ENCODE measurements at places on chromosomes 5 and 9.

- DNase-seq: no peak
Observed at GRCh38 chr5:121704291-121704690, 147.4 kb upstream of the FTMT start.

- no peak for DNase-seq
Observed at GRCh38 chr5:142478113-142478512, 153.3 kb upstream of the SPRY4 start.

GRCh38 chr9:86860006-86860405 lies 87.3 kb downstream of the GAS1 start:
- DNase-seq: no peak

DNA sequence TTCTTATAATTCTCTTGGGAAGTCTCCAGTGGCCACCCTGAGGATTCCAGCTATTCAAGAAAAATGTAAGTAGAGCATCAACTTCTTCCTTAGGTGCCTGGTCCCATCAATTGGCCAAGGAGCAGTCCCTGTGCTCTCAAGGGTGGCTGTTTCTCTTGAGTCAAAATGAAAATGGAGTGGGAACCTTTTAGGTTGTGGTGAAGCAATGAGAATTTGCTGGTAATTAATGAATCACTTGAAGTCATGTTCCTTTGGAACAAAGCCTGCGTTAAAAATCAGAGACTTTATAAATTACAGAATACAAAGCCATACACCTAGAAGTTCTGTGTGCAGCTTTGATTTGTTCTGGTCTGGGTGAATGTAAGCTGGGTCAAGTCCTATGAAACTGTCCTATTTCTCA lies 48.9 kb downstream of the IL31RA start:
- no peak for DNase-seq

DNA sequence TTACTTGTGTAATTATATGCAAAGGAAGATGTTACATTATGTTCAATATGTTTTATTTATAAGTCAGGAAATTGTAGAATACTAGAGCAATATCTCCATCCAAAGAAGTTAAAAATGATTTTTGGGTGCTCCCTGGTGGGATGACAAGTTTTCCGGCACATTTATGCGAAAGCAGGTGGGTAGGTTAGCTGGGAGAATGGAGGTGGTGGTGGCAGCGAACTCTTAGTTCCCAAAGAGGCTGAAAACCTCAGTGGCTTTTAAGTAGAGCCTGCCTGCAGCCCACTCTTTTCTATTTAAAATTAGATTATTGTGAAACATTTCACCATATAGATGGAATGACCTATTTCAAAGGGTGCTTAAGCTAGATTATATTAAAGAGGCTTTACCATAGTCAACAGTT lies 51.8 kb downstream of the ANKRD33B start:
- DNase-seq: no peak

- no peak for DNase-seq
Observed at GRCh38 chr9:15353892-15354291, 46.9 kb upstream of the TTC39B start.

DNA sequence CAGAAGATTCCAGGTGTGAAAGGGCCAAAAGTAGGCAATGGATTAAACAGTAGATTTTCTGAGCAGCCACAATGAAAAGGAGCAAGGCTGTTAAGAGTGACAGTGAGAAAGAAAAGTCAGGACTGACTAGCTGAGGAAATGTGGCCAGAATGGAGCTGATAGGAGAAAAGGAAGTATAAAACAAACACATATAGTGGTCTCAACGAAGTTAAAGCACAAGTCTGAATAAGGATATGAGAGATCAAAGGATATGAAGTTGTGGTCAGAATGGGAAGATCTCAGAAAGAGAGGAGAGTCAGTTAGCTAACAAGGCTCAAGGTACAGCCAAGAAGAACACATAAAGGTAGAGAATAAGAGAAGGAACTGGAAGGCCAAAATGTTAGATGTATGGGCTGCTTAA lies 39.9 kb downstream of the FNIP1 start:
- DNase-seq: no peak

GRCh38 chr9:36716496-36716895 lies 143.8 kb downstream of the MELK start:
- no peak for DNase-seq

DNA sequence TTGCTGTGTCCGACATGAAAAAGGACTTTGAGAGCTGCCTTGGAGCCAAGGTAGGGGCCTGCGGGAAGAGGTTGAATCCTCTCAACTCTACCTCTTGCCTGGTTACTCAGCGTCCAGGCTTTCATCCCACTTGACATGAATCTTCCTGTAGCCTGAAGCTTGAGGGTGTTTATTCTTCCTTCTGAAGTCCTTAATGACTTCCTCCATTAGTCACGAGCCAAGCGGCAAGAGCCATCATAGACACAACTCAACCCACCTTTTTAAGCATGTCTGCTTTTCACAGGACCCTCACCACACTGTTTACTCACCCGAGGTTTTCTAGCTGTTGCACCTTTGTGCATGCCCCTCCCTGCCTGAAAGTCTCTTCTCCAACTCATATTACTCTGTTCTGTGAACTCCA lies 40.2 kb downstream of the ACO1 start:
- DNase-seq: no peak

GRCh38 chr5:116982035-116982434 lies 407.4 kb upstream of the SEMA6A start:
- no peak for DNase-seq

- no peak for DNase-seq
Observed at GRCh38 chr5:131942016-131942415, 3.4 kb downstream of the MEIKIN start.

- DNase-seq: no peak
Observed at GRCh38 chr5:91830361-91830953, 447.3 kb upstream of the ARRDC3 start.

DNA sequence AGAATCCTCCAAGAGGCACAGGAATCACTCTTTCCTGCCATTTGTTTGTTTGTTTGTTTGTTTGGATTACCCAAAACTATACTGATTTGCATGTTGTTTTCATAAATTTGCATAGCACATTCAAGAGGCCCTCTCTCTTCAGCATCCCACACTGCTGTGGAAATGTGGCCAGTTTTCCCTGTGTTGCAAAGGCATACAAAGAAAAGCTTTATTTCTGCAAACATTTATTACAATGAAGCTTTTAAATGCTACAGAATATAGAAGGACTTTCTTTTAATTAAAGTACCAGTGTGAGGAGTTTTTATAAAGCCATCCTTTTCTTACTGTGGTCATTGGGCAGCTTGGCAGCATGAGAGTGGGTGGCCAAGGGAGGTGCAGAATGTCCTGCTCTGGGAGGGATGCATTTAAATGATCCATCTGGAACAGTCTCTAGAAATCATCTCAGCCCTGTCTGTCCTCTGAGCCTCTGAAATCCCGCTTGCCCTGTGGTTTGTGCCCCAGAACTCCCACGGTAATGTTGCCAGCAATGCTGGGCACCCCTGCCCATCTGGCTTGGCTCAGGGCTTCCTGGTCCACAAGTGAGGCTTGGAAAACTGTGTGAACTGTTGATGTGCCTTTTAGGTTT lies 356.8 kb upstream of the KIF2A start:
- DNase-seq: no peak

DNA sequence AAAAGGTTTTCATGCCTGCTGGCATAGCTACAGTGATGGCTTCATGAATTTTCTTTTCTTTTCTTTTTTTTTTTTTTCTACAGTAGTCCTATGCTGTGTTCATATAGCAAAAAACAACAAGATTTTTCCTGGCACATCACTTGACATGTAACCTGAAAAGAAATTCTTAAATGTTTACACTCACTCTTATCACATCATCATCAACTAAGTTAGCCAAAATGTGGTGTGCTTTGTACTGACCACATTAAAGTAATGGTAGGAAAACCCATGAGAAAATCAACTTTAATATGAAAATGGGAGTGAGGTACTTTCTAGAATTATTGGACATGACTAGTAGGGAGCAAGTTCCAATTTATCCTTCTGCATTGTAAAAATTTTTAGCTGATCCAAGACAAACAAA lies 146.7 kb downstream of the SSBP2 start:
- DNase-seq: no peak

GRCh38 chr5:103208460-103208859 lies 50.1 kb upstream of the MACIR start:
- DNase-seq: no peak

GRCh38 chr5:17154211-17154996 lies 63.0 kb upstream of the BASP1 start:
- DNase-seq: no peak

GRCh38 chr9:72954431-72955125 lies 1.7 kb upstream of the ALDH1A1 start:
- DNase-seq: no peak

- no peak for DNase-seq
Observed at GRCh38 chr9:99592834-99593574, 228.7 kb upstream of the NR4A3 start.

Measured in NCI-H187 (cell line).